ENCODE measurements at places on chromosomes 4 and X.

- no peak for DNase-seq
Measured at GRCh38 chrX:103362474-103362873, 6.2 kb downstream of the TCEAL9 start.

GRCh38 chrX:150773117-150773516 is 79.9 kb downstream of the MTMR1 start:
- DNase-seq: no peak

DNA sequence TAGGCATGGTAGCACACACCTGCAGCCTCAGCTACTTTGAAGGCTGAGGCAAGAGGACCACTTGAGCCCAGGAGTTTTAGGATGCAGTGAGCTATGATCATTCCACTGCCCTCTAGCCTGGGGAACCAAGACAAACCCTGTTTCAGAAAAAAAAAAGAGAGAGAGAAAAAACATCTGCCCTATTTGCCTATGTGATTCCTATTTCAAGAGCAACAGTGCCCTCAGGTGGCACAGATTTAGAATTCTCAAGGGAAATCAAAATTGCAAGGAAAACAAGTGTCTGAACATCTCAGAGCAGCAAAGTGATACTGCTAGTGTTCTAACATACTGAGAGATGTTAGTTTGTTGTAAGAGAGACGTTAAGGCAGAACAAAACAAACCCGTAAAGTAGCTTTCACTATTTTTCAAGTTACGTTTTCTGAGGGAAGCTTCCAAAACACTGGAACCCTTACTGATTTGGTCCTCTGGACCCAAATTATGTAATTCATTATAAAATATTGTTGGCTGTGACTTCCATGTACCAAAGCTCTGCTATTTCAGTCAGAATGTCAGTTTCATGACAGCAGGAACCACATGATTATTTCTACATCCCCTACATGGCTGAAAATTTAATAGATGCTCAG is 7.9 kb downstream of the BDH2 start:
- no peak for DNase-seq

GRCh38 chr4:177400030-177400429 is 42.2 kb downstream of the AGA start:
- no peak for DNase-seq

DNA sequence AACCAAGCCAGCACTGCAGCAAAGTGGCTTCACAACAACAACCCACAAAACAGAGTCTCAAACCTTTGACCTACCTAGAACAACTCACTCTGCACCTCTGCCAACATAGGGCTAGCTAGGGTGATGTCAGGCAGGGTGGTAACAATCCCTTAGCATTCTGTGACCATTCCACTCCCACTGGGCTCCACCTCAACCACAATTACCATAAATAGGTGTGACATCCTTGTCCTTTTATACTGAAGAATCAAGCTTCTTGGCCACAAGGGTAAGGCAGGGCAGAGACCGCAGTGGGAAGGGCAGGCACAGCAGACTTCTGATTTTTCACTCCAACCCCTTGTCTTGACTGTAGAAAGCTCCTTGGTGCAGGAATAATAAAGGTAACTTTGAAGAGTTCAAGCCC is 795.4 kb upstream of the DIAPH2 start:
- no peak for DNase-seq

DNA sequence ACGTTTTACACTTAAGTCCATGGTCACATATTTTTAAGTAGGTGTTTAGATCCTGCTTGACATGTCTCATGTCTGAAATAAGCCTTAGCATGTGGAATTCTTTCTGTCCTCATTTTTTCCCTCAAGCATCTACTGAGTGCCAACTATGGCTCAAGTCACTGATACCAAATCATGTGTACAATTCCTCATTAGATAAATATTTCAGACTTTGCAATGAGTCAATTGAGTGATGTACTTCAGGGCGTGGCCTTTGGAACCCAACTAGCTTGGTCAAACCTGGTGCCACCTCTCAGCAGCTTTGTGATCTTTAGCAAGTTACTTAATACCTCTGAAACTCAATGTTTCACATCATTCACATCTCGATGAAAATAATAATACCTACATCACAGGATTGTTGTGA is 12.6 kb upstream of the JADE1 start:
- DNase-seq: no peak

GRCh38 chr4:100898844-100899243 is 381.0 kb upstream of the EMCN start:
- DNase-seq: no peak

- no peak for DNase-seq
Measured at GRCh38 chr4:10527438-10527837, 70.2 kb upstream of the ZNF518B start.

DNA sequence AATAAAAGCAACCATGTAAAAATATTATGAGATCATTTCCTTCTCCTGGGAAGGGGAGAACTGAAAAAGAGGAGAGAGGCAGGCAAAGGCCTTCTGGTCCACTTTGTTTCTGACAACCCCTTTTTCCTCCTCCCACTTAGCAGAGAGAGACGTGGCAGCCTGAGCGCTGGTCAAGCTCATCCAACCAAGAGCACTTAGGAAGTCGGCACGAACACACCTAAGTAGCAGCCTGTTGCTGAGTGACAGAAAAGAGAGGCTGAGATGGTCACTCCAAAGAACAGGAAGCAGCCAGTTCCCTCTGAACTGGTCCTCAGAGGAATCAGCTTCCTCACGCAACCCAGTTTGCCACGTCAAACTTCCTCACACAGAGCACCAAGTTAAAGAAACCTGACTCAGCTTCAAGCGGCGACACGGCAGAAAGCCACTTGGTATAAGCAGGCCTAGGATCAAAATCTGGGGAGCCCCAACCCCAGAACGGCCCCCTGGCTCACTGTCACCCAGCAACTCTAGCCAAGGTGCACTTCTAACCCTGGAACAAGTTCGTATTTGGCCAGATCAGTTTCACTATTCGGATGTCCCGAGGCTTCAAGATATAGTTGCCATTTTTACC is 861 bp downstream of the SEC24D start:
- no peak for DNase-seq

- no peak for DNase-seq
Measured at GRCh38 chrX:49627086-49627777, 28.4 kb downstream of the GAGE1 start.

- DNase-seq: no peak
Measured at GRCh38 chrX:103363046-103363445, 6.7 kb downstream of the TCEAL9 start.

DNA sequence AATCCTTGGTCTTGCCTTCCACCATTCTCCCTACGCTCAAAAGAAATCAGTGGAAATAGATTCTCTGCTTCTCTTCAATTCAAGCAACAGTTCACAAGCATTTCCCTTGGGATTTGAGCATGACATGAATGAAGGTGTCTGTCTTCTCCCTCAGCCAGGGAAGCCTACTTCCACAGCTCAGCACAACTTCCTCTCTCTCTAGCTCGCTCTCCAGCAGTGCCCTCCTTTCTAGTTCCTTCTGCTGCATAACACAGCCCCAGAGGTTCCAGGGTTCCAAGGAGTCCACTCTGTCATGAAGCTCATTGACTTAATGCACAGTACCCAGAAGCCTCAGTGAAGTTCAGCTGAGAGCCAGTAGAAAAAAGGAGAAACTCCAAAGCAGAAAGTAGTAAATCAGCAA is 81.3 kb downstream of the PLS3 start:
- no peak for DNase-seq
